ENCODE measurements at places on chromosomes 16 and 17.

- DNase-seq = no peak
Measured at GRCh38 chr16:79768276-79768970, 167.9 kb upstream of the MAF start.

DNA sequence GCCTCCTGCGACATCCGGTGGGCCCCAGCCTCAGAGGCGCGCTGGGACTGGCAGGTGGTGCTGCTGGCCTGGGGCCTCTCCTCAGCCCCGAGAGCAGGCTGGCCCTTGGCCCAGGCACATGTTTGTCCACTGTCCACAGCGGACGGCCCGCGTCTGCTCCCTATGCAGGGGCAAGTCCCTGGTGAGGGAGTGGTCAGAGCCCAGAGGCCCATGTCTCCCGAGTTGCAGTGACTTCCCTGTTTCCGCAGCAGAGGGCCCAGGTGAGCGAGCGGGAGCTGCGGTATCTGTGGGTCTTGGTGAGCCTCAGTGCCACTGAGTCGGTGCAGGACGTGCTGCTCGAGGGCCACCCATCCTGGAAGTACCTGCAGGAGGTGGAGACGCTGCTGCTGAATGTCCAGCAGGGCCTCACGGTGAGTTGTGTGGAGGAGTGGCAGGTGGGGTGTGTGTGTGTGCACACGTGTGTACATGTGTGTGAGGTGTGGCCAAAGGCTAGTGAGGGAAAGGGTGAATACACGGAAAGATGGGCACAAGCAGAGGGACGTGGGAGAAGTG, 10.4 kb downstream of the IL34 start:
- DNase-seq = no peak

DNA sequence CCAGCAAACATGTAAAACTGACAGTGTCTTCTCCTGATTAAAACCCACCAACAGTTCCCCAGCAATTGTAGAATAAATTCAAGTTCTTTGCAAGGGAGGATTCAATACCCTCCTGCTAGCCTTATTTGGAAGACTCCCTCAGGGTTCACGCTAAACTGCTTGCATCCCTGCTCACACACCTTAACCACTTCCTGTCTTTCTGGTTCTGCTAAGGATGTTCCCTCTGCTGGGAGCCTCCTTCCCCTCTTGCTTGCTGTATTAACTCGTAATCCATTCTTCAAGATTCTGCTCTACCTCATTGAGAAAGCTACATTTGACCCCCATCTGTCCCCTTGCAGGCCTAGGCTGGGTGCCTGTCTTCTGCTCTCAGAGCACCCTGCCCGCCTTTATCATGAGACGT, 2.3 kb upstream of the SHISA6 start:
- DNase-seq = no peak

DNA sequence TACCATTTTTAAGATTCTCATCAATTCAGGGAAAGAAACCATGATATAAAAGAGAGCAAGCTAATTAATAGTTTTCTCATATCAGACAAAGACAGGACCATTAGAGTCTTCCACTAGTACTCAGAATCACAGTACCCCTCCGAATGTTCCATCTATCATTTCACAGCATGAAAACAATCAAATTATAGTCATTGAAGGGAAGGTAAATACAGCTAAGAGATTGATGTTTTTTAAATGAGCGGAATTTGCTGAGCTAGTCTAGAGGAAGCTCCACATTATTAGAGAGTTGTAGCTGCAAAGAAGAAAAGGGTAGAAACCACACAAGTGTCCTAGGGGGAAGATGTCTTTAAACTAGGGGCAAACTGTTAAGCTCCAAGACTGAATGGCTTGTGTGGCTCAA, 808.9 kb downstream of the CDH11 start:
- no peak for DNase-seq

GRCh38 chr16:22318690-22319358, 21.6 kb downstream of the POLR3E start:
- DNase-seq = no peak

DNA sequence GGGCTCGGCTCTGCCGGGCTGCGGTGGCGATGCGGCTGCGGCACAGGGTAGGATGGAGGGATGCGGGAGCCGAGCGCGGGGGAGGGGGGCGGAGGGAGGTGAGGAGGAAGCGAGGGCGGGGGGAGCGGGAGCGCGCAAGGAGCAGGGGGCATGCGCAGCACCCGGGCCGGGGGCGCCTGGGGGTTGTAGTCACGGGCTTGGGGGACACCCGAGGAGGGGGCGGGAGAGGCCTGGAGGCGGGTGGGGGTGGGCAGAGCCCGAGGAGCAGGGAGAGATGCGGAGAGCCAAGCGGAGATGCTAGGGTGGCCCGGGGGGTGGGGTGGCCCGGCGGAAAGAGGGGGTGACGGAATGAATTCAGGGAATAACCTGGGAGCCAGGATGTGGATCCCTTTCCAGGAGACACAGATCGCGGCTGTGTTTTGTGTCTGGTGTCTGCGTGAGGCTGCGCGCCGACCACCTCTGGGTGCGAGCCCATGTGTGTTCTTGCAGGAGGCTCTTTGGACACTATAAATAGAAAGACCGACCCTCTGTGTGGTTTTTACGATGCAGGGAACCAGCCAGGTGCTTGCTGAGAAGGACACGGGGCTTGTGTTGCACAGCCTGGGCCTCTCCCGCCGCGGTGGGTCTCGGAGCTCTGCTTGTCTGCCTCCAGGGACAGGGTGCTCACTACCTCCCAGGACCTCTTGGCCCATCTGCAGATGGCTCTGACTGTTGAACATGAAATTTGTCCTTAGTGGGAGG, at the start of gene STX1B:
Gene STX1B (minus strand): TSS at position 54 of the 741 bp plus-strand sequence. CDS start 242 bp downstream, outside the sequence.
- no peak for DNase-seq
